GF-D8 (cell line): ENCODE measurements at places on chromosomes 4 and X.

- no peak for DNase-seq
Measured at GRCh38 chr4:14831416-14831815, 170.9 kb upstream of the CPEB2 start.

DNA sequence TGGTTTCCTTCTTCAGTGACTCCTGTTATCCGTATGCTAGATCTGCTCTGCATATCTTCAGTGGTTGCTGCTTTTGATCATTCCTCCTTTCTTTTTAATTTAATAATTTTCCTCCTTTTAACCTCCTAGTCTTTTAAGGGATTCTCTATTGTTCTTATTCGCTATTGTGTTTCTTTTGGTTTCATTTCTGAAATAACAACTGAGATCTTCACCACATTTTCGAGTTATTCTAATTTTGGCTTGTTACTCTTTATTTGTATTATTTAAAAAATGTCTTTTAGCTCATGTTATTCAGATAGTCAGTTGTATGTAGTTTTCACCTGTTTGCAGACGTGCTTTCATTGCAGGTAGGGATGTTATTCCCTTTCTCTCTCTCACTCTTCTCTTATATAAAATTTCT is 24.9 kb downstream of the IGFBP7 start:
- DNase-seq = no peak

- DNase-seq = no peak
Measured at GRCh38 chrX:45592101-45592500, 391.4 kb upstream of the DIPK2B start.

- DNase-seq = no peak
Measured at GRCh38 chr4:146155152-146155724, 20.3 kb upstream of the LSM6 start.

DNA sequence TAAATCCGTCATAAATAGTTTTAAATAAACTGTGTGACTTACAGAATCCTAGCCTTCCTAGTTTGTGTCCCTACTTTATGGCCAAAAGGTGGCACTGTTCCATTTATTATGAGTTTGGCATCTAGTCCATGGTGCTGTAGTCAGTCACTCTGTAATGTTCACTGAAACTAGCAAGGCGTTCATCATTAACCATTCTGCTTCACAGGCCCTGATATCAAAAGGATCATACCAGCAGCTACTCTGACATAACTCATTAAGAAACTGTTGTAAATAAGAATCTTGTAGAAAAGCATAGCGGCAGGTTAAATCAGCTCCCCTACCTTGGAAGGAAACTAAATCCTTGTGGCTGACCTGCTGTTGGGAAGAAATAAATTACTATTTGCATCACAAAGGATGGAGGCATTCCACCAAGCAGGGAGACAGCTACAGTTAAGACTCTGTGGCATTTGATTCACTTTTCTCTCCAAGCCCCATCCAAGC is 919.6 kb upstream of the DIAPH2 start:
- DNase-seq = no peak

DNA sequence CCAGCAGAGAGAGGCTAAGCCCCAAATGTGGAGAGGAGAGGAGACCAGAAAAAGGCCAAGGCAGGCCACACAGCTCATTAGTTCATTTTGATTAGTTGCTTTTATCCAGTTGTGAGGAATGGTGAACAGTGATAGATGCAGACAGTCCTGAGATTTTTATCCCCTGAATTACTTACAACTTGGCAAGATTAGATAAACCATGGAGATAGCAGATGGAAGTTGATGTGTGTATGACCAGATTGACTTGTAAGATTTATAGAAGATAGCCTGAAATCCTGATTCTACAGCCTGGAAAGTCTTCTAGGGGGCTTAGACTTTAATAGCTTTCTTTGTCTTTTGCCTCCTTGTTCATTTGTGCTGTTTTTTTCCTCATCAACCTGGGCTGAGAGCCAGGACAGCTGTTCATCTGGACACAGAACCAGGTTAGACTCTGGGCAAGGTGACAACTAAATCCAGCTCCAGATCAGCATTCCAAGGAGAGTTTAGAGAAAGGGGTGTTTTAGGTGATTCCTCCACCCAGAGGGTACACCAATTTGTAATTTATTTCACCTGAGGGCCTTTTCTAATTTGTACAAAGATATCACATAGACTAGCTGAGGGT is 215.5 kb downstream of the SPATA18 start:
- DNase-seq = no peak

DNA sequence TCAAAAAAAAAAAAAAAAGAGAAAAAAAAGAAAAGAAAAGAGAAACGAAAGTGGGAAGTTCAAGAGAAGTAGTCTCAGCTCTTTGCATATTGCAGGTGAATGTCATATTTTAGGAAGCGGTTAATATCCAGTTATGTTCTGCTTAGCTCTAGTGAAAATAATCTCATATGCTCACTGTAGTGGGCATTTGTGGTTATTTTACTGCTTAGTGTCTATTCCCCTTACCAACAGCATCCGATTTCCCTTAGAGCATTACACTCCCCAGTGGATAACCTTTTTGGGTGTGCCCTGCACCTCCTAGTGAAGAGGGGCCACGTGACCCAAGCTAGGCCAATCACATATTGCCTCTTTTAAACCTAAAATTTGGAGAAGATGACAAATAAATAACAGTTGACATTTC is 111.2 kb upstream of the ZNF827 start:
- no peak for DNase-seq

DNA sequence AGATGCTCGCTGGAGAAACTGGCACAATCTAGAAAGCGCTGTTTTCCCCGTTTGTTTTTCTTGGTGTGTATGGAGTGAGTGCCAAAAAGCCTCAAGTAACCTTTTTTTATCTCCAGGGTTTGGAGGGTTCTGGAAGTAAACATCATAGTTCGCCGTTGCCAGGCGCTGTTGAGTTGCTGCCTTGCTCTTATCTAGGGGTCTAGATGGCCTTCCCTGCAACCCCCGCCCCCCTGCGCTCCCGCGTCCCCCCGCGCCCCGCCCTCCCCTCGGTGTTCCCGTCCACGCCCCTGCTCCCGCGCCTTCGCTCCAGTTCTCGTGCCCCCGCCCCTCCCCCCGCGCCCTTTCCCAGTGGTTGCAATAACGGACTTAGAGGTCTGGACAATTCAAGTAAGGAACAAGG is 555 bp upstream of the GCNA start:
- no peak for DNase-seq

GRCh38 chr4:766559-767283 is 59.2 kb downstream of the CPLX1 start:
- DNase-seq = no peak

- DNase-seq = no peak
Measured at GRCh38 chrX:920234-920799, 289.7 kb downstream of the SHOX start.

DNA sequence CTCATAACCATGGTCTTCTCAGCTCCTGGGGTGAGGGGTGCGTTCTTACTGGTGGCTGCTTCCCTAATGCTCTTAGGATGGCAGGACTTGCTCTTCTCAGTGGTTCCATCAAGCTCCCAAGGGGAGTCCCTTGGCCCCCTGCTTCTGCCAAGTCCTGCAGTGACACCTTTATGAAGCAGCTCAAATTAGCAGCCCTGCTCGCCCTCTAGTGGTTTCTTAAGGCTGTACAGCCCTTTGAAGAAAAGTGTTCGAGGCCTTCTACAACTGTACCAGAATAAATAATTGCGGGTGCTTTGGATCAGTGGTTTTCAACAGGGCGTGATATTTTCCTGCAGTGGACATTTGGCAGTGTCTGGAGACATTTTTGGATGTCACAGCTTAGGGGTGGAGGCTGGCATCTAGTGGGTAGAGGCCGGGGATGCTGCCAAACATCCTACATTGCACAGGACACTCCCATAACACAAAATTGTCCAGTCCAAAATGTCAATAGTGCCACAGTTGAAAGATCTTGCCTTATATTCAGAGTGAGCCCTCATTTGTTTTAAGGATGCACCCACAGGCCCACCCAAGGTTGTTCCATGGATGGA is 204.7 kb upstream of the S100G start:
- DNase-seq = no peak

DNA sequence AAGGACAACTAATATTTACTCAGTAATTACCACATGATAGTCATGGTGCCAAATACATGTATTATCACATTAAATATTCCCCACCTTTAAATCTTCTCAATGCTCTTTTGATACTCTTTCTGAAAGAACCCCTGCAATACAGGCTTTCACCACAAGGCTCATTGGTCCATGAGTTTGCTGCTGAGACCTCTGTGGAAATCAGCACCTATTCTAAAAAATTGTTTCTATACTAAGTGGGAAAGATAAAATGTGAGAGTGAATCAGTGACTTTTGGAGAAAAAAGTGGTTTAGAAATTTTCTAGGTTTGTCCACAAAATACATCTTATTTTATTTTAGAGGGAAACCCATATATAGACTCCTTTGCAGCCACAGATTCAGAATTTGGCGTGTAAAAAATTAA is 257.3 kb downstream of the ZIC3 start:
- DNase-seq = no peak

GRCh38 chr4:106034220-106034619 is 138.9 kb downstream of the NPNT start:
- DNase-seq = no peak

DNA sequence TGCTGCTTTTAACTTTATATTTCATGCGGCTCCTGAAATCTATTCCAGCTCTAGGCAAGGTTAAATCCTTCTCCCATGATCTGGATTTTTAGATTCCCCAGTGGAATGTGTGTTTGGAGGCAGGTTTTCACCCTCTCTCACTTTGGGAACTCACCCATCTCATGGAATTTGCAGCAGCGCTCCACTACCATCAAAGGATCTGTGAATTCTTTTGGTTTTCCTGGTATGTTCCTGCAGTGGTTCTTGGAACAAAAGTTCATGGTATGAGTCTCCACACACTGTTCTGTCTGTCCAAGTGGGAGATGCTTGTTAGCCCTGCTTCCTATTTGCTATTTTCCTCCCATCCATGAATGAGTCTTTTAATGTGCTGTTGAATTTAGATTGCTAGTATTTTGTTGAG is 14.0 kb downstream of the APOOL start:
- DNase-seq = no peak

DNA sequence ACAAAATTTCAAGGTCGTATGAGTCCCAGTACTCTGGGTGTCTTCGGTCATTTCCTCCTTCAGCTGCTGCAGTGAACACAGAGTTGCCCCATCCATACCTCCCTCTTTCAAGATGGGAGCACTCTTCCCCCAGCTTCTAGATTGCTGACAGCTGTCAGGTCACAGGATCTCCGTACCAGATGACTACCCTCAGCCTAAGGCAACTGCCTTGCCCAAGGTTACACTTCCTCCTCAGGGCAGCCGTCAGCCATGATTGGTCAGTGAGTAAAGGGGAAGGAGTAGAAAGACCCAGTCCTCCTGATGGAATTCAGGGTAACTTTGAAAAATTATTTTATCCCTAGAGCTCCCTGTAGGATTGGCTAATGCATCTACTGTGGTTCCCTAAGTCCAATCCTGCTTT is 81.6 kb downstream of the NAF1 start:
- no peak for DNase-seq

GRCh38 chr4:165785337-165785736 is 87.7 kb upstream of the TLL1 start:
- DNase-seq = no peak

- no peak for DNase-seq
Measured at GRCh38 chr4:78638337-78639172, 87.0 kb downstream of the ANXA3 start.

- no peak for DNase-seq
Measured at GRCh38 chr4:94746746-94747145, 11.0 kb upstream of the BMPR1B start.

DNA sequence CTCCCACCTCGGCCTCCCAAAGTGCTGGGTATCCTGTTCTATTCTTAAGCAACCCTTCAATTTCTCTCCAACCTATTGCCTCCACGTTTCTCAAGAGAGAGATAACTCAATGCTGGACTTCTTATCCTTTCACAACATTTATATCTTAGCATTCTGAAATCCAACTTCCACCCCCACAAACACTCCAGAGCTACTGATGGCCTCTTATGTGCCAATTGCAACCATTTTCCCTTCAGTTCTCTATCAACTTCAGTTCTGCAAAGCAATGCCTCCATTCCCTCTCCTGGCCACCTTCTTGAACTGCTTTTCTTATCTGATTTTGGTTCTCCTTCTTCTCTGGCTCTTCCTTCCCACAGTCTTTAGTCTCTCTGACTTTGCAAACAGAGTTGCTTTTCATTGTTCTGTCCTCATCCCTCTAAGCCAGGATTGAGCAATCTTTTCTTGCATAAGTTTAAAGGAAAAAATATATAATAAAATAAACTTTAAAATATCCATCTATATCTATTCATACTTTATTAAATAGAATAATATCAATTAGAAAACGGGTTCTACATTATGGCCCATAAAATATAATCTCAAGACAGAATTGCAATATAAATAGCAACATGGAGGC is 3.6 kb upstream of the STBD1 start:
- peak; percentile 76 for DNase-seq

- no peak for DNase-seq
Measured at GRCh38 chr4:174152717-174153466, 130.6 kb downstream of the FBXO8 start.

DNA sequence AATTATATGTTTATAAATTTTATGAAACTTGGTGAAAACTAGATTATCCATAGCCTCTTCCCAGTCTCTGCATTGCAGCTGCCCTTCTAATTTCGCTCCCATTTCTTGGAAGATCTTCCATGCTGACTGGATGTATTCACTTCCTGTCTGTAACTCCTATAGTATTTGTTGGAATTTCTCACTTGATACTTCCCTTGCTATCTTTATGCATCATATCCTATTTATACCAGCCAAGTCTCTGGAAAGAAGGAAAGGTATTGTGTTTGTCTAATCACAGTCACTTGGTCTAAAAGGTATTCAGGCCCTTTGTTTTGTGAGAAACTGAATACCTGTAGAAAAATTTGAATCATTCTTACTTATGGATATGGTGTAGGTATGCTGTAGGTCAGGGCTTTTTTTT is 870.9 kb upstream of the FRG1 start:
- no peak for DNase-seq

- no peak for DNase-seq
Measured at GRCh38 chr4:151489462-151490203, 80.7 kb downstream of the FHIP1A start.

DNA sequence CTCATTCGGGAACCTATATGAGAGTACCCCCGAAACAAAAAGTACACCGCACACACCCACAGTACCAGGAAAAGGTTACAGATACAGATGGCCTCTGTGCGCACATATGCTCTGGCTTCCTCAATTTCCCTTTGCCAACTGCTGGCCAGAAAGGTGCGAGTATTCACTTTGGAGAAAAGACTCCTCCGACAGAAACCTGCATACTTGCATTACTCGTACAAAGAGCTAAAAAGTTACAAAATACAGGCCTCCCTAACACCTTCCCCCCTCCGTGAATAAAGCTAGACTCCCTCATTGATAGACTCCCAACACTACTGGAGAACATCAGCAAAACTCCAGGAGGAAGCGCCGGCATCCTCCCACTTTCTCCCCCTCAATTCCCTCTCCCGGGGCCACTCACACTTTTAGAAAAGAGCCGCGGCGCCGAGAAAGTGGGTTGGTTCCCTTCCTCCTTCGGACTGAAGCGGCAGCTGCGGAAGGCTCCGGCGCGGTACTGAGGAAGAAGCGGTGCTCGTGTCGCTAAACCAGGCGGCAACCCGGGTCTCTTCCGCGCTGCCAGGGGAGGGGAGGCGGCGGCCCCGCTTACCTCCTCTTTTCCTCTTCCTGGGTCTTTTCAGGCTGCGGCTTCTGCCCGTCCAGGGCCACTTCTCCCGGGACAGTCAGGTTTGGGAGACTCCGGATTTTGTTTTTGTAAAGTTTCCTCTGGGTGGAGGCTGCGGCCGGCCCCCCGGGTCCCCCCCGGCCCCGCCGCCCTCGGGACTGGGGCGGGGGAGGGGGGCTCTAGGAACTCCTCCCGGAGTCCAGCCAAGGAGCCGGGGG is 1.1 kb downstream of the FBXW7 start:
- DNase-seq = peak; percentile 38

GRCh38 chr4:55859711-55860110 is 6.3 kb downstream of the EXOC1 start:
- DNase-seq = no peak
